ENCODE measurements at places on chromosomes 11 and 22.
A peak's percentile ranks its signal among the peaks of the same experiment; 100 is the strongest.

DNA sequence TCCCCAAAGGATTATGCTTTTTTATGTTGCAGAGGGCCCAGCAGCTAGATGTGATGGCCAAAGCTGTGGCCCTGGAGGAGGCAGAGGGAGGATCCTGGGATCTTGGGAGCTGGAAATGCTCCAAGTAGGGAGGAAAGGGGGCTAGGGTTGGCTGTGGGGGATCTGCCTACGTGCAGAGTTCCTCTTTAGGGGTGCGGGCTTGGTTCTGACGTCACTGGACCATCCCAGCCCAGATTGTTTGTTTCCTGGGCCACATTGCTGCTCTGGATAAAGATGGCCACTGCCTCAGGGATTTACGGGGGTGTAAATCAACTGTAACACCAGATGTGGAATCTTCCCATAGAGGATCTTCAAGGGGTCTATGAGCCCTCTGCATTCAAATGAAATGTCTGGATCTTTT is 110.3 kb upstream of the SYT13 start:
- no peak overlapping the region for H3K4me3 ChIP-seq

GRCh38 chr22:25199731-25200520 is at the start of gene CRYBB3:
TSS of gene CRYBB3 (plus strand) at chr22:25199858. CDS start at chr22:25201397, 1,539 bp downstream.
- no peak within 1 kb of the TSS for H3K4me3 ChIP-seq
- H3K27ac ChIP-seq, result no peak within 1 kb of the TSS
- H3K36me3 ChIP-seq, result no peaks in the 10 kb centered on the region
- no peaks in the 10 kb centered on the region for H3K4me1 ChIP-seq

DNA sequence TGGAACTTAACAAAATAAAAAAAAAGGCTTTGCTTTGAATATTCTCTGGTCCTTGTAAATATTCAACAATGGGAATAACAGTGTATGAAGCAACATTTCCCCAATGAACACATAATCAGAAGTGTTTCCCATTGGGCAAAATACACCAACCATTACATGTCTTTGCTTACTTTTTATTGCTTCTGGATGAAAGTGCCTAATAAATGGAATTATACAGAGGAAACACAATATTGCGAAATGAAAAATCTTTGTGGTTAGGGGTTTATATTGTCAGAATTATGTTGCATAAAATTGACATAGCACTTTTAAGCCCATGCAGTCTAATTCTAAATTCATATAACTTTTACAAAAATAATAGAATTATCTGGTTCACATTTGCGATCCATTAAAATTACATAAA is 386.4 kb downstream of the DCDC1 start:
- H3K27me3 ChIP-seq, result no peaks in the 10 kb centered on the region
- H3K27ac ChIP-seq, result no peak overlapping the region
- no peak overlapping the region for H3K4me3 ChIP-seq
- no peak for DNase-seq

DNA sequence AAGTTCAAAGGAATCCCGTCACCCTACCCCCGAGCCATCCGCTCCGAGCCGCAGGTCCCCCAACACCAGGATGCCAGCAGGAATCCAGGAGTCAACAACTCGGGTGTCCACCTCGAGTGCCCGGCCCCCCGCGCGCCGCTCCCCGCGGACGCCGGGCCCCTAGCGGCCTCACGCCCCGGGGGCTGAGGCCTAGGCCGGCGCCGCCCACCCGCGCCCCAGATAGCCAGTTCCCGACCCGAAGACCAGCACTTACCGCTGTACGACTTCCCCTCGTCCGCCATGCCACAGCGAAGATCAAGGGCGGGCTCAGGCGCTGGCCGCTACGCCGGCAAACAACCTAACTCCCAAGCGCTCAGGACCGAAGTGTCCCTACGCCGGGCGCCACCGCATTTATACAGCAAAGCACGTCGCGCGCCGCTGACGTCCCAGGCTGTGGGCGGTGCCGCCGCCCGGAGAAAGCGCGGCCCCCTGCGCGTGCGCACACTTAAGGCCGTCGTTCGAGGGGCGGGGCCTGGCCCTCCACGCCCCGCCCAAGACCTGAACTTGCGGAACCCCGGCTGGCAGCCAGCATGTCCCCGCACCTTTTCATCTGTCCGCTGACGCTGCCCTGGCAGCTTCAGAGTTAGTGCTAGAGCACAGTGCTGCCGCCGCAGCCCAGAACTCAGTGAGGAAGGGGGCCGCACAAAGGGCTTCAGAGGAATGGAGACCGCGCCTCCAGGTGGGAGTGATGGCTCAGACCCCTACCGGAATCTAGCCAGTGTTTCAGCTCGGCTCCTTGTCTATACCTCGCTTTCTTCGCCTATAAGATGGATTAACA is at the start of gene NXF1:
NXF1 (minus strand) TSS at position 365 of the 817 bp plus-strand sequence; CDS start at position 281, 84 bp downstream.
- H3K27ac ChIP-seq, result peak within 1 kb of the TSS; percentile 95
- H3K4me3 ChIP-seq, result peak within 1 kb of the TSS; percentile 70
- H3K27me3 ChIP-seq, result no peaks in the 10 kb centered on the region
- peaks cover 26% of the 10 kb centered on the region for H3K4me1 ChIP-seq

DNA sequence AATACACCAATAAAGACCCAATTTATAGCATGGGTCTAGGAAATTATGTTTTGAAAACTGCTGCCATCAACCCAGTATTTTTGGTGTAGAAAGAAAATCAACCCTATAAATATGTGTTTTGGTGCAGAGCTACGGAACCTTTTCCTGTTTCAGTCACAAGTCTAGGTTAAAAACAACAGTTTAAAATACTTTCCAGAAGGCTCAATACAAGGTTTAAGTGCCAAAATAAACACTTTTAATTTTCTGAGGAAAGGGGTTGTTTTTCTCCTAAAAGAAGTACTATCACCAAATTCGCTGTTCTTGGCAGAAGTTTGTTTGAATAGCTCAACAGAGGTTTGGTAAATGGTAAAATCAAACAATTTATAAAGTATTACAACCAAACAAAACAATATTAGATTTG is 201.3 kb downstream of the TMEM135 start:
- no peaks in the 10 kb centered on the region for H3K4me1 ChIP-seq
- H3K27me3 ChIP-seq, result no peaks in the 10 kb centered on the region
- no peak for DNase-seq
- H3K4me3 ChIP-seq, result no peak overlapping the region

- DNase-seq, result no peak
- H3K4me3 ChIP-seq, result no peak overlapping the region
- no peaks in the 10 kb centered on the region for H3K27me3 ChIP-seq
- H3K27ac ChIP-seq, result no peak overlapping the region
These were observed 52.3 kb upstream of the BMAL1 start for GRCh38 chr11:13225038-13226001.

- H3K4me3 ChIP-seq, result no peak overlapping the region
- peak overlapping the region; percentile 19 for H3K27ac ChIP-seq
- no peaks in the 10 kb centered on the region for H3K36me3 ChIP-seq
- peaks cover 39% of the 10 kb centered on the region for H3K4me1 ChIP-seq
These were observed 6.9 kb downstream of the PHF21A start for GRCh38 chr11:46114378-46114777.

- H3K4me1 ChIP-seq, result no peaks in the 10 kb centered on the region
- H3K27ac ChIP-seq, result peak overlapping the region; percentile 7
- DNase-seq, result no peak
- no peak overlapping the region for H3K4me3 ChIP-seq
- no peaks in the 10 kb centered on the region for H3K36me3 ChIP-seq
These were observed 15.9 kb downstream of the OR51B4 start for GRCh38 chr11:5285703-5286340.

DNA sequence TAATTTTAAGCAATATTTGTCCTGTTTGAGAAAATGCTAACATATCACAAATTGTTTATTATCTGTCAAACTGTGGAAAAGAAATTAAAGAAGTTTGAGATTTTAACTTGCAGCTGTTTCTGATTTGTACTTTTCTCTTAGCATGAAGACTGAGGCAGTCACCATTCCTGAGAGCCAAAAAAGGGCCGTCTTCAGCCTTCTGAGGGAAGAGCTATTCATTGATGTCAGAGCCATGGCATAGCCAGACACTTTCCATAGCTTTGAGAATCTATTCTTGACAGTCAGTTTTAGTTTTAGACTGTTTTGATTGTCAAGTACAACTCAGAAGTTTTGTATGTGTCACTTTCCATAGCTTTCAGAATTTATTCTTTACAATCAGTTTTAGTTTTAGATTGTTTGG is 32.1 kb downstream of the YAP1 start:
- H3K4me3 ChIP-seq, result no peak overlapping the region
- DNase-seq, result no peak
- H3K27ac ChIP-seq, result no peak overlapping the region
- no peaks in the 10 kb centered on the region for H3K4me1 ChIP-seq

DNA sequence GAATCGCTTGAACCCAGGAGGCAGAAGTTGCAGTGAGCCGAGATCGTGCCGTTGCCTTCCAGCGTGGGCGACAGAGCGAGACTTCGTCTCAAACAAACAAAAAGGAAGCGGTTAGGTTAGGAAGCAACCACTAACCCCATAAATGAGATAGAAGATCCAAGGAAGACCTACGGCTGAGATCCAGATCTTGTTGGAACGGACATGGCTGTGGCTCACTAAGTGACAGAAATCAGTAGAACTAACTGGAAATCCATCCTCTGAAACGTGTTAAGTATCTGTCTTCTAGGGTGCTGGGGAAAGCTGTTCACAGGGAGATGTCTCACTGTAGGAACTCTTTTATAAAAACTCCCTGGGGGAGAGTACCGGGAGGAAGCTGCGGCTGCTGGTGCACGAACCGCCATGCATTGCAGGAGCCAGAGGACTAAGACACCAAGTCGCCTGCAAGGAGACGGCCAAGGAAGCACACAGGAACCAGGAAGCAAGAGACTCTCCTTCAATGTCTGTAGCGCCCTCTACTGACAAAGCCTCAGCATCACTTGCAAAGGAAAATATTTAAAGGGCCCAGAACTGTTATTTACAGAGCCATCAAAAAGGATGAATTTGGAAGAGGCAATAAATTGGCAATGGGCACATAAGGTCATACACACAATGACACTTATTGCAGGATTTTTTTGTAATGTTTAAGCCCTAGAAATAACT is 16.9 kb upstream of the SPTY2D1 start:
- no peaks in the 10 kb centered on the region for H3K27me3 ChIP-seq
- H3K27ac ChIP-seq, result no peak overlapping the region
- H3K36me3 ChIP-seq, result no peaks in the 10 kb centered on the region
- no peak overlapping the region for H3K4me3 ChIP-seq
- no peaks in the 10 kb centered on the region for H3K4me1 ChIP-seq

GRCh38 chr11:32987851-32988250 is 27.8 kb upstream of the DEPDC7 start:
- no peaks in the 10 kb centered on the region for H3K4me1 ChIP-seq
- no peak for DNase-seq
- H3K27ac ChIP-seq, result no peak overlapping the region

- H3K4me1 ChIP-seq, result no peaks in the 10 kb centered on the region
- no peaks in the 10 kb centered on the region for H3K36me3 ChIP-seq
- no peak overlapping the region for H3K4me3 ChIP-seq
- no peak overlapping the region for H3K27ac ChIP-seq
- DNase-seq, result no peak
These were observed 94.4 kb upstream of the ALX4 start for GRCh38 chr11:44404301-44404700.

- H3K27ac ChIP-seq, result no peak overlapping the region
- DNase-seq, result no peak
- no peaks in the 10 kb centered on the region for H3K36me3 ChIP-seq
These were observed 7.4 kb upstream of the PIM3 start for GRCh38 chr22:49953027-49953679.

GRCh38 chr11:96943970-96944369 is 554.2 kb downstream of the JRKL start:
- no peaks in the 10 kb centered on the region for H3K36me3 ChIP-seq
- no peaks in the 10 kb centered on the region for H3K27me3 ChIP-seq
- no peak for DNase-seq

DNA sequence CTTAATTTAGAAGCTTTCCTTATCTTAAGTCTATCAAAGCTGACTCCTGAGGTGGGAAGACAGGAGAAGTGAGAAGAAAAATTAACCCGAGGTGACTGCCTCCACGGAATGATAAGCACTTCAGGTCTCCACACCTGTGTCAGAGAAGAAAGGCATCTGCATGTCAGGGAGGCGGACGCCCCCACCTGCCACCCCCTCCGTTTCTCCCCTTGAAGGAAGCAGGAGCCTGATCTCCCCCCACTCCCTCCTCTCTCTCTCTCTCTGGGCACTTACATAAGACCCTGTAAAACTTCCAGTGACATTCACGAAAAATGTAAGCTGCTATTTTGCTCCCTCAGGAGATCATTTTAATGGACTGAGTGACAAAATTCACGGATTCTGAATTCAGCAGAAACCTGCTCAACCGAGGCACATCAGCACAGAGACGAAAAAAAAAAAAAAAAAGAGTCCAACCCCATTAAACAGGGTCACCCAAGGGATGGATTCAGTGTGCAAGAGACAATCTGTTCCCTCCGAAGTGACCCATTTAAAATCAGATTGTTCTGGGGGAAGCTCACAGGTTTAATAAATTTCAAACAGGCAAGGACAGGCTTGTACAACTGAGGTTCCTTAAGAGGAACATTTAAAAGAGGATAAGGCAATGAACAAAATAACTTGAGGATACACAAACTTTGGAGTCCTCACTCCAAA is 1.5 kb downstream of the LARGE1 start:
- H3K36me3 ChIP-seq, result no peaks in the 10 kb centered on the region
- no peak overlapping the region for H3K27ac ChIP-seq
- H3K27me3 ChIP-seq, result peaks cover 6% of the 10 kb centered on the region
- peaks cover 7% of the 10 kb centered on the region for H3K4me1 ChIP-seq
- no peak for DNase-seq
- no peak overlapping the region for H3K4me3 ChIP-seq

DNA sequence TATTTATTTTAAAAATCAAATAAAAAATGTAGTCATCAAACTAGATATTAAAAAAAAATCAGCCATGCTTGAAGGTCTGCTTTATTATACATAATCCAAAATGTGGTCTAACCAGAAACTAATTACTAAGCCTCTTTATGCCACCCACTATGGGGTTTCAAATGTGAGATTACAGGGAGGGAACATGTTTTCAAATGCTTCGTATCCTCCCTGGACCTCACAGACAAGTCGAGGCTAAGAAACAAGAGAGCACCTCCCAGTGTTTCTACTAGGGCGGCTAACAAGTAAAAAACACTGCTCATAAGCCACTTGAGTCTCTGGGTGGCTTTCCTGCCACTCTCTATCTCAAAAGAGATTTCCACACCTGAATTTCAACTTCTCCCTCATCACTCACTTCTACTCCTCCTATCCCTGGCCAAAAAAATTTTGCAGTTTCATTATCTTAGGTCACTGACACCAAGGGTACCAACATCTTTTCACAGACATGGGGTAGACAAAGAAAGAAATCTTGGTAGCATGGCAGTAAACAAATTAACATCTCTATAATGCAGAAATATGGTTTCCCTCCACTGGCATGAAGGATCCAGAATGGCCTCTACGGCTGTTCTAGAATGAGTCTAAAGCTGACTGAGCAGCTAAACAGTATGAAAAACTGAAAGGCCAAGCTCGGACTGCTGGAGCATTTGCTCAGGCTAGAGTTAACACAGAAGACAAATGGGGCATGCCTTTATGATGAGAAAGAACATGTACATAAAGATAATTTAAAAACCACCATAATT is 50.9 kb downstream of the PITPNB start:
- peaks cover 5% of the 10 kb centered on the region for H3K4me1 ChIP-seq
- DNase-seq, result no peak
- peaks cover 11% of the 10 kb centered on the region for H3K36me3 ChIP-seq
- H3K4me3 ChIP-seq, result no peak overlapping the region

DNA sequence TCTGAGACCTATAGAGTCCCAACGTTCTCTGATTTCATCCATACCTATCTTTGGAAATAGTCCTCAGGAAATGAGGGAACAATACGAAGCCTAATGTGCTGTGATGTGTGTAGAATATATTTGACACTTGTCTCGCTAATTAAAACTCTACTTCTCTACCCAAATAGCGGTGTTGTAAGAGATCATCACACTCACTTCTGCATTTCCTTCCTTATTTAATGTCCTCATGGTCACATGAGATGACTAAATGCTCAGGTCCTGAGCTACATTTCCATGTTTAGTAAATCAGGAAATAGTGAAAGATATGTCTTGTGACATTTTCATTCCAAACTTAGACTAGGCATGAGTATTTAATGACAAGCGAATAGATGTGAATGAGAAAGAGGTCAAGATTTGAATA is 112.3 kb downstream of the MAML2 start:
- H3K27me3 ChIP-seq, result no peaks in the 10 kb centered on the region
- peaks cover 53% of the 10 kb centered on the region for H3K4me1 ChIP-seq
- H3K36me3 ChIP-seq, result no peaks in the 10 kb centered on the region
- no peak overlapping the region for H3K27ac ChIP-seq
- no peak for DNase-seq
